Hematopoietic multipotent progenitor cell treated with erythropoietin and hydrocortisone succinate and interleukin-3 and kit ligand, for 15 days (in vitro differentiated cells): ENCODE measurements at places on chromosomes 4 and X.

- DNase-seq: no peak
Observed at GRCh38 chr4:124429746-124430250, 282.7 kb downstream of the ANKRD50 start.

GRCh38 chr4:102843273-102843672, 15.9 kb upstream of the UBE2D3 start:
- no peak for DNase-seq

- no peak for DNase-seq
Observed at GRCh38 chr4:71785959-71786358, 2.1 kb upstream of the GC start.

- DNase-seq: no peak
Observed at GRCh38 chr4:98289375-98289774, 28.2 kb downstream of the RAP1GDS1 start.

GRCh38 chr4:127809173-127809800, 27.2 kb downstream of the HSPA4L start:
- no peak for DNase-seq

GRCh38 chr4:20868108-20868507, 167.8 kb downstream of the PACRGL start:
- no peak for DNase-seq

- DNase-seq: no peak
Observed at GRCh38 chr4:3759236-3759635, 6.9 kb upstream of the ADRA2C start.
